CD8-positive, alpha-beta T cell (primary cell): ENCODE measurements at places on chromosomes 13 and 19.

DNA sequence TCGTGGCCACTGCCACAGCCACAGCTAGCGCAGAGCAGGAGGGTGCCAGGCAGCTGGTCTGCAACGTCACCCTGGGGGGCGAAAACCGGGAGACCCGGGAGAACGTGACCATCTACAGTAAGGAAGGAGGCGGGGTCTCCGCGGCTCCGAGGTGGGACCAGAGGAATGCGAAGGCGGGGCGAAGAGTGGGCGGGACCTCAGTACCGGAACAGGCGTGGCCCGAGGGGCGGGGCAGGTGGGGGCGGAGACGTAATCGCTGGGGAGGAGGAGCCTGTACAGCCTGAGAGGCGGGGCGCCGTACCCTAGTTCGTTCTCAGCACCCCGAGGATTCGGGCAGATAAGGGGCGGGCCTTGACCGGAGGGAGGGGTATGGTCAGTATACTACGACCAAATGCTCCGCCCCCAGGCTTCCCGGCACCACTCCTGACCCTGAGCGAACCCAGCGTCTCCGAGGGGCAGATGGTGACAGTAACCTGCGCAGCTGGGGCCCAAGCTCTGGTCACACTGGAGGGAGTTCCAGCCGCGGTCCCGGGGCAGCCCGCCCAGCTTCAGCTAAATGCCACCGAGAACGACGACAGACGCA lies 2.5 kb downstream of the ICAM5 start:
- peak; percentile 69 for DNase-seq

- no peak for DNase-seq
Measured at GRCh38 chr19:690203-690602, 5.0 kb downstream of the PRSS57 start.

DNA sequence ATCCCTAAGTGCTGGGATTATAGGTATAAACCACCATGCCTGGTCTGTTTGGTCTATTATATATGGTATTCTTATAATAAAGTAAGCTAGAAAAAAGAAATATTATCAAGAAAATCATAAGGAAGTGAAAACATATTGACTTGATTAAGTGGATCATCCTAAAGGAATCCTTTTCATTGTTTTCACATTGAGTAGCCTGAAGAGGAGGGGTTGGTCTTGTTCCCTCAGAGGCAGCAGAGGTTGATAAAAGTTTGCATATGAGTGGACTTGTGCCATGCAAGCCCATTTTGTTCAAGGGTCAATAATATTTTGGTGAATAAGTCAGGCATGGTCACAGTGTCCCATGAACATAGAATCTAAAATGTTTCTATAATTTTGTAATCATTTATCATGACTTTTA lies 52.7 kb downstream of the ZNF627 start:
- DNase-seq: no peak

GRCh38 chr13:72489751-72490150 lies 237.7 kb downstream of the MZT1 start:
- DNase-seq: no peak

- DNase-seq: no peak
Measured at GRCh38 chr19:38044267-38045111, 137.5 kb downstream of the SIPA1L3 start.
